ENCODE measurements at places on chromosomes 1 and 21.

DNA sequence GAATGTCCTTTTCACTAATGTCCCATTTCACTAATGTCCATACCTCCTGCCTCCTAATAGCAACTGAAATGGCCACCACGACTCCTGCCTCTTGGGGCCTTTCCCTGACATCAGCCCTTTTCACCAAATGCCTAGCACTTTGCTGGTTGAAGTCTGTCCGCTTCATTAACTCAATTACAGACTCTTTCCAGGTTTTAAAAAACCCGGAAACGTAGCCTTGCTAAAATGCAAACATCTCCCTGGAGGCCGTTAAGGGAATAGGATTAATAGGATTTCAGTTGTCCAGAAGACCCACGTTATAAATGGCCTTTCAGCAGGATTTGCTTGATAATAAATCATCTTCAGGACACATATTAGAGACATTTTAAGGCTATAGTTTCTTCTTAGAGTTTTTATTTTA, 25.7 kb upstream of the ERO1B start:
- no peaks in the 10 kb centered on the region for H3K27me3 ChIP-seq
- DNase-seq = no peak
- no peaks in the 10 kb centered on the region for H3K4me1 ChIP-seq
- H3K36me3 ChIP-seq = no peaks in the 10 kb centered on the region
- H3K27ac ChIP-seq = no peak overlapping the region

- no peaks in the 10 kb centered on the region for H3K27me3 ChIP-seq
- peaks cover 1% of the 10 kb centered on the region for H3K36me3 ChIP-seq
- H3K4me3 ChIP-seq = no peak overlapping the region
- peaks cover 6% of the 10 kb centered on the region for H3K4me1 ChIP-seq
- no peak for DNase-seq
These were observed 13.9 kb downstream of the ARHGEF19 start for GRCh38 chr1:16198444-16199156.

GRCh38 chr1:28910379-28911115, 3.8 kb upstream of the EPB41 start:
- H3K4me1 ChIP-seq = peaks cover 13% of the 10 kb centered on the region
- H3K36me3 ChIP-seq = peaks cover 3% of the 10 kb centered on the region
- no peaks in the 10 kb centered on the region for H3K27me3 ChIP-seq
- H3K4me3 ChIP-seq = no peak overlapping the region

- peaks cover 25% of the 10 kb centered on the region for H3K27me3 ChIP-seq
- H3K4me1 ChIP-seq = no peaks in the 10 kb centered on the region
- H3K27ac ChIP-seq = no peak overlapping the region
- DNase-seq = no peak
- no peak overlapping the region for H3K4me3 ChIP-seq
- no peaks in the 10 kb centered on the region for H3K36me3 ChIP-seq
These were observed 130.4 kb upstream of the DNAH14 start for GRCh38 chr1:224799083-224799482.

GRCh38 chr1:16158993-16159831, 3.3 kb upstream of the EPHA2 start:
- no peaks in the 10 kb centered on the region for H3K27me3 ChIP-seq
- no peak overlapping the region for H3K27ac ChIP-seq
- H3K4me1 ChIP-seq = peaks cover 55% of the 10 kb centered on the region
- DNase-seq = no peak
- peaks cover 5% of the 10 kb centered on the region for H3K36me3 ChIP-seq

DNA sequence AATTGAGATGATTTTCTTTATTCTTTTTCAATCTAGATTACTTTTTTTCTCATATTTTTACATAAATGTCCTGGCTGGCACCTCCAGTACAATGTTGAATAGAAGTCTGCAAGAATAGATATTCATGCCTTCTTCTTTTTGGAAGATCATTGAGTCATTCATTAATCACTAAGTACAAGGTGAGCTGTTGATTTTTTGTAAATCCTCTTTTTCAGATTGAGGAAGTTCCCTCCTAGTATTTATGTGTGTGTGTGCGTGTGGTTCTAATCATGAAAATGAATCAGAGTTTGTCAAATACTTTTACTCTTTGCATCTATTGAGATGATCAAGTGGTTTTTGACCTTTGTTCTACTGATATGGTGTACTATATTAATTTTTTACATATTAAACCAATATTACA, 859.3 kb downstream of the KCNT2 start:
- no peak overlapping the region for H3K4me3 ChIP-seq
- DNase-seq = no peak
- no peaks in the 10 kb centered on the region for H3K27me3 ChIP-seq
- no peak overlapping the region for H3K27ac ChIP-seq

- H3K4me3 ChIP-seq = no peak overlapping the region
- no peaks in the 10 kb centered on the region for H3K36me3 ChIP-seq
- H3K27me3 ChIP-seq = peaks cover 64% of the 10 kb centered on the region
- DNase-seq = no peak
These were observed 4.0 kb upstream of the MEX3A start for GRCh38 chr1:156086256-156086662.

DNA sequence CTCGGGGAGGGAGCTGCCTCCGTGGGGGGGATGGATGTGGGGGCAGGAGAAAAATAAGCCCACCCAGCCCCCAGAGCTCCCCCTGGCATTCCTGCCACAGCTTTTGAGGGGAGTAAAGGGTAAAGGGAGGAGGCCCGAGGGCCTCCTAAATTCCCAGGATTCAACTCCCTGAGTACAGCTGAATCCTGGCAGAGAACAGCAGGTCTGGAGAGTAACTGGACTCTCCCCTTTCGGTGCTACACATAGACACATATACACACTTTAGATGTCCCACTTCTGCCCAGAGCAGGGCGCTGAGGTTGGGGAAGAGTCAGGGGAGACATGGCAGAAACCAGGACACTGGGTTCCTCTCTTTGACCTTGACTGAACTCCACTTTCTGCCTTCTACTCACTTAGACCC, 3.0 kb downstream of the KIRREL1 start:
- no peaks in the 10 kb centered on the region for H3K36me3 ChIP-seq
- peaks cover 12% of the 10 kb centered on the region for H3K4me1 ChIP-seq
- H3K4me3 ChIP-seq = no peak overlapping the region
- H3K27ac ChIP-seq = no peak overlapping the region

DNA sequence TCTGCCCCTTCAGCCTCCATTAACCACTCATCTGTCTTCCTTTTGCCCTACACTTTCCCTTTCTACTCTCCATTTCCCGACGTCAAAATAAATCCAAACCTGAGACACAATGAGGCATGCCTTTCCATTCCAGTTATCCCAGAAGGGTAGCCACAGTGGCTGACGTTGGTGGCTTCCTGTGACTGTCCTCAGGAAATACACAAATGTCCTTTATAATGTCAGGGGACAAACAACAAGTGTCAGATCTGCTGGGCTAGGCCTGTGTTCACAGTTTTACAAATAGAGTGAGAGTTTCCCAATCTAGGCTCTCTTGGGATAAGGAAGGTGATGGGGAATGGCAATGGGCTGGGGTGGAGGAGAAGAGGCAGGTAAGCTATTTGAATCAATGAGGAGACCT, 135.3 kb downstream of the BRINP2 start:
- H3K4me3 ChIP-seq = no peak overlapping the region
- no peak overlapping the region for H3K27ac ChIP-seq
- H3K36me3 ChIP-seq = no peaks in the 10 kb centered on the region
- H3K4me1 ChIP-seq = no peaks in the 10 kb centered on the region

DNA sequence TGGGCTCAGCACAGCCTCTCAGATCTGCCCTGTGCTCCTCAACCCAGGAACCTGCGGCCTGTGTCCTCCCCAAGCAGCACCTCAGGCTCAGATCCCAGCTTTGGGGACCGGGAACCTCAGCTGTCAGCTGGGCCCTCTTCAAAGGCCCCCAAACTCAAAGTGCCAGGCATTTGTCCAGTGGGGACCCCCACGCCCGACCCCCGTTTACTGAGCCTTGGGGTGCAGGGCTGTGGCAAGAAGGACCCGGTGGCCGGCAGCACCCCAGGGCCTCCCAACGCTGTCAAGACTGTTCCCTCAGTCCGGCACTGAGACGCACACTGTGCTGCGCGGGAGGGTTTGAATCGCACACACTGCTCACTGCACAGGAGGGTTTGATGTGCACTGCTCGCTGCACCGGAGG, 35.0 kb downstream of the MORN1 start:
- no peak for DNase-seq
- H3K4me1 ChIP-seq = no peaks in the 10 kb centered on the region
- H3K4me3 ChIP-seq = no peak overlapping the region
- H3K27ac ChIP-seq = no peak overlapping the region
- H3K36me3 ChIP-seq = no peaks in the 10 kb centered on the region

GRCh38 chr1:111848852-111849545, 93.3 kb downstream of the DDX20 start:
- H3K4me3 ChIP-seq = no peak overlapping the region
- H3K27ac ChIP-seq = no peak overlapping the region
- H3K4me1 ChIP-seq = no peaks in the 10 kb centered on the region
- peaks cover 86% of the 10 kb centered on the region for H3K27me3 ChIP-seq
- DNase-seq = no peak
- H3K36me3 ChIP-seq = peaks cover 2% of the 10 kb centered on the region

- H3K27me3 ChIP-seq = peaks cover 25% of the 10 kb centered on the region
- no peaks in the 10 kb centered on the region for H3K36me3 ChIP-seq
- DNase-seq = no peak
- no peak overlapping the region for H3K27ac ChIP-seq
- no peak overlapping the region for H3K4me3 ChIP-seq
These were observed 1.6 kb upstream of the ARTN start for GRCh38 chr1:43931711-43932660.

- no peak for DNase-seq
- H3K27me3 ChIP-seq = peaks cover 70% of the 10 kb centered on the region
- no peaks in the 10 kb centered on the region for H3K4me1 ChIP-seq
- no peaks in the 10 kb centered on the region for H3K36me3 ChIP-seq
These were observed 4.9 kb upstream of the WNT3A start for GRCh38 chr1:228001738-228002535.

DNA sequence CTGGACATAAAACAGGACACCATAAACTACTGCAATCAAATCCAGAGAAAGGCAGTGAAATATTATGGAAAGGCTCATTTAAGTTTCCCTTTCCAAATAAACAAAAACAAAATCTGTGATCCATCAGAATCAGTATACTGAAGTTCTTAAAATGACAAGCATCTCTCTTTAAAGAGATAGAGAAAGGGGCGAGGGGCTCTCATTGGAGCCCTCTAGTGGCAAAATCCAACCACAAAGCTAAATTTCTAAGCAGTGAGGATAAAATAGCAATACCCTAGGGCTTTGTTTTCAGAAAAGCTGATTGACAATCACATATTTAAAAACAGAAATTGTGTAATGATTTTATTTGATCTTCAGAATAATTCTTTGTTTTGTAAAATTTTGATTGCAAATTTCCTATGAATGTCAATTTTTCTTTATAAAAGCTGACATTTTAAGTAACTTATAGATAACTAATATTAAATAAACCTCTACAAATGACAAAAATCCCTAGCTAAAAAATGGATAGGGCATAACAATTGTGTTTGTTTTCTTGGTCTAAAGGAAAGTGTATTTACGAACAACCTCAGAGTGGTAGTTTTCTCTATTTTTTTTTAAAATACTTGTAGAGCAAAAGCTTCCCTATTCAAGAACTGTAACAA, 138.2 kb downstream of the COL24A1 start:
- no peak overlapping the region for H3K27ac ChIP-seq
- H3K36me3 ChIP-seq = no peaks in the 10 kb centered on the region
- H3K27me3 ChIP-seq = no peaks in the 10 kb centered on the region
- no peak for DNase-seq
- H3K4me1 ChIP-seq = no peaks in the 10 kb centered on the region

DNA sequence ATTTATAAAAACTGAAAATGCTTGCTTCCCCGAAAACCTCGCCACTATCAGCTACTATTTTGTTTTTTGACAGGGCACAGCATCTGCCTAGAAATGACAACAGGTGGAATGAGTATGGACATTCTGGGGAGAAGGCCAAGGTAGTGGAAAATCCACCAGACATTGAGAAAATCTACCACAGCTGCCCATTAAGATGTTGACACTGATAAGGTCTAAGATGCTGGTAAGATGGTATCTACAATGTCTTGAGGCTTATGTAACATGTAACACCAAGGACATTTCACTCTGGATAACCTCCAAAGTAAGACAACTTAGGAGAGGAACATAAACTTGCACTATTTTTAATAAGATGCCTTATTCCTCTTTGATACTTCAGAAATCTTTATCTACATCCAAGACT, 374.2 kb downstream of the PTBP2 start:
- H3K27me3 ChIP-seq = no peaks in the 10 kb centered on the region
- H3K4me1 ChIP-seq = no peaks in the 10 kb centered on the region
- no peak for DNase-seq
- H3K27ac ChIP-seq = no peak overlapping the region
- H3K4me3 ChIP-seq = no peak overlapping the region
- peaks cover 11% of the 10 kb centered on the region for H3K36me3 ChIP-seq

DNA sequence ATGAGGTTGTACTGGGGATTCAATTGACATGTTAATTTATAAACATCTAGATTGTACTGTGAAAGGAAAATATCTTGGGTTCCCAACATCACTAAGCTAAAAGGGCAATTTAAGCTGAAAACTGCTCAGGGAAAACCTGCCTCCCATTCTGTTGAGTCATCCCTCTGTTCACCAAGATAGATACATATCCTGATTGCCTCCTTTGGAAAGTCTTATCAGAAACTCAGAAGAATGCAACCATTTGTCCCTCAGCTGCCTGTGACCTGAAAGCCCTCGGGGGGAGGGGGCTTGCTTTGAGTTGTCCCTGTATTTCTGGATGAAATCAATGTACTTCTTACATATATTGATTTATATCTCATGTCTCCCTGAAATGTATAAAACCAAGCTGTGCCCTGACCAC, 187.0 kb upstream of the ETV3 start:
- H3K4me3 ChIP-seq = no peak overlapping the region
- no peak for DNase-seq
- no peaks in the 10 kb centered on the region for H3K4me1 ChIP-seq
- H3K27me3 ChIP-seq = peaks cover 64% of the 10 kb centered on the region
- no peaks in the 10 kb centered on the region for H3K36me3 ChIP-seq

DNA sequence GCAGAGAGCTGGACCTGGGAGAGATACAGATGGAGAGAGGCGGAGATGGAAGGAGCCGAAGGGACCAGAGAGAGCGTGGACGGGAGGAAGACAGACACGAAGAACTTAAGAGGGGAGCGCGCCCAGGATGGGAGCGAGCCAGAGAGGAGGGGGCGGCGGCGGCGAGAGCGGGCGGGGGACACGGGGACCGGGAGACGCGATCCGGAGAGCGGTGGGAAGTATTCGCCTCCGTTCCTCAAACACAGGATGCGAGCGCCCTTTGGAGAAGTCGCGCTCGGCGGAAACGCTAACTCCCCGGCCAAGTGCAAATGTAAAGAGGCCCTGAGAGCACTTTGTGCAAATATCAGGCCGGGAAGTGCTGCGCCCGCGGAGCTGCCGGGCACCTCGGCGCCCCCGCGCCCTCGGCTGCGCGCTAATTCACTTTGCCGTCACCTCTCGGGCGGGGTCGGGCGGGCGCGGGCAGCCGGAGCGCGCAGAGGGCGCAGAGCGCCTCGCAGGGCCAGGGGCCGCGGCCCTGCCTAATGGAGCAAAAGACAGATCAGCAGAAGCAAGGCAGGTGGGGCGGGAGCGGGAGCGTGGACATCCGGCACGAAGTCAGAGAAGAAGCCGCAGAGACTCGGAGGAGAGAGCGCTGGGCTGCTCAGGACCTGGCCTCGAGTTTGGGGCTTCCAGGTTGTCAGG, 281.2 kb downstream of the RRAGC start:
- peaks cover 7% of the 10 kb centered on the region for H3K4me1 ChIP-seq
- no peak overlapping the region for H3K27ac ChIP-seq
- peaks cover 70% of the 10 kb centered on the region for H3K27me3 ChIP-seq
- peaks cover 2% of the 10 kb centered on the region for H3K36me3 ChIP-seq
- H3K4me3 ChIP-seq = peak overlapping the region; percentile 15
- no peak for DNase-seq

- no peaks in the 10 kb centered on the region for H3K36me3 ChIP-seq
- peaks cover 30% of the 10 kb centered on the region for H3K27me3 ChIP-seq
- no peak overlapping the region for H3K27ac ChIP-seq
- no peaks in the 10 kb centered on the region for H3K4me1 ChIP-seq
- no peak overlapping the region for H3K4me3 ChIP-seq
- no peak for DNase-seq
These were observed 452.3 kb downstream of the OMA1 start for GRCh38 chr1:58094221-58094620.
